ENCODE measurements at places on chromosomes 6 and 20.

GRCh38 chr6:150029749-150030148 lies 4.4 kb upstream of the RAET1L start:
- no peak for DNase-seq

GRCh38 chr6:142155895-142156757 lies 9.1 kb downstream of the VTA1 start:
- no peak for DNase-seq

GRCh38 chr6:125129354-125129753 lies 24.2 kb upstream of the TPD52L1 start:
- DNase-seq = no peak

DNA sequence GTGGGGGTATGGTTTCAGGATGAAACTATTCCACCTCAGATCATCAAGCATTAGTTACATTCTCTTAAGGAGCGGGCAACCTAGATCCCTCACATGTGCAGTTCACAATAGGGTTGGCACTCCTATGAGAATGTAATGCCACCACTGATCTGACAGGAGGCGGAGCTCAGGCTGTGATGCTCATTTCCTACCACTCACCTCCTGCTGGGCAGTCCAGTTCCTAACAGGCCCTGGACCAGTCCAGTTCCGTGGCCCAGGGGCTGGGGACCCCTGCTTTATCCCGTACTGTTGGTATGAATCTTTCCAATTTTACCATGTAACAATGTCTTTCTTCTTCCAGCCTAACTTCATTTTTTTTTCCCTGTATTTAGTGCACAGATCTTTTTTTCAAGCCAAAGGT lies 94.9 kb downstream of the OGFRL1 start:
- no peak for DNase-seq

- no peak for DNase-seq
Observed at GRCh38 chr6:111789598-111789997, 83.7 kb downstream of the FYN start.

- no peak for DNase-seq
Observed at GRCh38 chr6:118710616-118711015, 59.2 kb upstream of the CEP85L start.
